ENCODE measurements at places on chromosomes 2 and 18.

DNA sequence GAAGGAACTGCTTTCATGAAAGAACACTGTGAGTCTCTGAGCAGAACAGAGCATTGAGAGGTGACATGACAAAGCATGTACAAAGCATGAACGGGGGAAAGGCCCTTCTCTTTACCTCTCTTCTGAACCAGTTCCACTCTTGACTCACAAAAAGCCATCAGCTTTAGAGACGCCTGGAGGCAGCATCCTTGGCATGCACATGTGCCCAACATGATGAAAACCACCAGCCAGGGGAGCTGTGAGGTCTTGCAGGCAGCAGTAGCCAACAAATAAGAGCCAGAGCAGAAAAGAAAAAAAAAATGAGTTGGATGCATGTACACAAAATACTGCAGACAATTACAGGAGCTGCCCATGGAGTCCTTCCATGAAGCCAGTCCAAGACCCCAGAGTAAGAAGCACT lies 95.5 kb upstream of the AGAP1 start:
- no peak for DNase-seq

DNA sequence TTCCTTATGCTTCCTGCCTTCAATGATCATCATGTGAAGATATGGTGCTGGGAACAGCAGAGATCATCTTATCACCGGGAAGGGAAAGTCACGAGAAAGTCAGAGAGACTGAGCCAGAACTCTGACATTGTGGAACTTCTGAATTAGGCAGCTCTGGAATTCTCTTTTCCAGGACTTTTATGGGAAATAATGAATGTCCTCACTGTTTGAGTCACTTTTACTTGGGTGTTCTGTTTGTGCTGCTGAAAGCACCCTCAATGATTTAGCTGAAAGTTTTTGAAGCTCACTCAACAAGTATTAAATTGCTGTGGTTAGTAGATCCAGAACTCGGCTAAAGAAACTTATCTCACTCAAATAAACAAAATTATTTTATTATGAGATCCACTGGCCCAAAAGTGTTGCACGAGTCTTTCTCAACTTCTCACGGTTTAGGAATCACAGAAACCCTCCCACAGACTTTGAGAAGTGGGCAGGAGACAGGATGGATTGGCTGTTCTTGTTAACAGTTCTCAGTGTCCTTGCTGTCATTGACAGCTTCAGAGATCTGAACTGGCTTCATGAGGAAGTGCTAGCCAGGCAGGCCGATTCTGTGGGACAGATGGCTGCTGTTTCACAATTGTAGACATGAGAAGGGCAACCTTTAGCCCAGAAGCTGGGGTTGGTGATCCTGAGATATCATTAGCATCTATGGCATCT lies 26.4 kb upstream of the ATRAID start:
- peak; percentile 87 for DNase-seq

DNA sequence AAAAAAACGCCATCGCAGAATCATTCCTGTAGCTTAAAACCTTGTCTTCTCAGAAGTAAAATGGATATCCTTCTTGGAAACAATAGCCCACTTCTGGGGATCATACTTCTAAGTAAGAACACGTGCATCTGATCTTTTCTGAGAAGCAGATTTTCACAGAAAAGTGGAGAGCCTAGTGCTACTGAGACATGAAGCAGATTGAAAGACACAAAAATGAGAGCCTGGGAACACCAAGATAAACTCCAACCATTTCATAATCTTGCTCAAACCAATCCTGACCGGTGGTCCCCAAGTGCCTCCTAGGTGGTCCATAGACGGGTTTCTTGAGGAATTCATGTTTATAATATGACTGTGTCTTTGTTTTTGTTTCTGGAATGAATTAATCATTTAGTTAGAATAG lies 191.2 kb downstream of the IRS1 start:
- no peak for DNase-seq

- no peak for DNase-seq
Observed at GRCh38 chr2:122863532-122863931, 1108.1 kb downstream of the TSN start.

GRCh38 chr2:197152451-197153228 lies 157.9 kb downstream of the ANKRD44 start:
- DNase-seq, result peak; percentile 93
